ENCODE measurements at places on chromosomes 2 and 18.

GRCh38 chr18:39435996-39436395 lies 1870.4 kb upstream of the CELF4 start:
- DNase-seq, result no peak

DNA sequence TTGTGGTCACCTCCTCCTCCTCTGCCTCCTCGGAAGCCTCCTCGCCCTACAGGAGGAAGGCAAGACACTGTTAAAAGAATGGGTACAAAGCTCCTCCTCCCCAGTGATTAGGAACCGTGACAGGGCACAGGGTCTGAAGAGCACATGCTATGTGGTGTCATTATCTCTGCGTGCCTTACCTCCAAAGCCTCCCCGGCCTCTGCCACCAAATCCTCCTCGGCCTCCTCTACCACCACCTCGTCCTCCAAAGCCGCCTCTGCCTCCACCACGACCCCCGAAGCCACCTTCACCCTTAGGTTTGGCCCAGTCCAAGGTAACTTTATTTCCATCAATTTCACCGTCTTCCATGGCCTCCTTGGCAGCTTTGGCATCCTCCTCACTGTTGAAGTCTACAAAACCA lies 9.1 kb downstream of the NCL start:
- no peak for DNase-seq

GRCh38 chr2:73830871-73831401 lies 2.2 kb downstream of the STAMBP start:
- no peak for DNase-seq

- DNase-seq, result no peak
These were observed 436.7 kb downstream of the ZEB2 start for GRCh38 chr2:144083211-144083610.

DNA sequence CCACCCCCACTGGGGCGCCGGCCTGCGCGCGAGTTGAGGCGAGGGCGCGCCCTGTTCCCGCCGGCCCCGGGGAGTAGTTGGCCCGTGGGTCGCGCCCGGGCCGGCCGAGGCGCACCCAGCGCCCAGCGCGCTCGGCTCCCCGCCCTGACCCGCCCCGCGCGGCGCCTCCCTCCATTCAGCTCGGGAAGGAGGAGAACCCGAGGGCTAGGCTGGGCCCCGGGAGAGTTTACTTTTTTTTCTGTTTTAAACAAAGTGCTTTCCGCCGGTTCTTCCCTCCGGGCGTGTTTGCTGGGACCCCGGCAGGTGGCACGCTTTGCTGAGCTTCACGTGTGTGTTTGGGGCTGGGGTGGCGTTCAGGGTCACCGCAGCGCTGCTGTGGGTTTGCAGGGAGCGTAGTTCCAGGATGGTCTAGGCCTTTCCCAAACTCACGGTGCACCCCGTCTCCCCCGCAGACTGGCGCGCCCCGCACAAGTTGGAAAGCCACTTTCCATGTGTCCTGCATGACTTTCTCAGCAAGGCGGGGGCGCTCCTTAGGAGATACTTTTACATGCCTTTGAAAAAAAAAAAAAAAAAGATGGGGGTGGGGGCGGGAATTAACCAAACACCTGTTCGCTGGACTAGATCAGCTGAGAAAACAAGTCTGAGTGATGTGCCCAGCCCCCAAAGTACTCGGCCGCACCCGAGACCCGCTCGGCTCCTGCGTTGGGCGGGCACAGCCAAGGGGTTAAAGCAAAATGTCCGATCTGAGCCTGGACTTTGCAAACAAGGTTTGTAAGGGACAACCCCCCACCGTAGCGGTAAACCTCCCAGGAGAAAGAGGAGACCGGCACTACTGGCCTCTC lies 825 bp downstream of the ITGA6 start:
- no peak for DNase-seq

DNA sequence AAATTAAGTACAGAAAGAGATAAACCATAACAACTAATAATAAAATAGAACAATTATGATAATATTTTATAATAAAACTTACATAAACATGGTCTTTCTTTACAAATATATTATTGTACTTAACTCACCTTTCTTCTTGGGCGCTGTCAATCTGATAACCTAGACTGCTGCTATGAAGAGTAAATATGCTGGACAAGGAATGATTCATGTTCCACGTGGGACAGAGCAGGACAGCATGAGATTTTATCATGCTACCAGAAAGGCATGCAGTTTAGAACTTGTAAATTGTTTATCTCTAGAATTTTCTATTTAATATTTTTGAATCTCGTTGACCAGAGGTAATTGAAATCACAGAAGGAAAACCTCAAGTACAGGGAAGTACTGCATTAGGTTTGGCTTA lies 210.7 kb downstream of the ANKRD30B start:
- no peak for DNase-seq

DNA sequence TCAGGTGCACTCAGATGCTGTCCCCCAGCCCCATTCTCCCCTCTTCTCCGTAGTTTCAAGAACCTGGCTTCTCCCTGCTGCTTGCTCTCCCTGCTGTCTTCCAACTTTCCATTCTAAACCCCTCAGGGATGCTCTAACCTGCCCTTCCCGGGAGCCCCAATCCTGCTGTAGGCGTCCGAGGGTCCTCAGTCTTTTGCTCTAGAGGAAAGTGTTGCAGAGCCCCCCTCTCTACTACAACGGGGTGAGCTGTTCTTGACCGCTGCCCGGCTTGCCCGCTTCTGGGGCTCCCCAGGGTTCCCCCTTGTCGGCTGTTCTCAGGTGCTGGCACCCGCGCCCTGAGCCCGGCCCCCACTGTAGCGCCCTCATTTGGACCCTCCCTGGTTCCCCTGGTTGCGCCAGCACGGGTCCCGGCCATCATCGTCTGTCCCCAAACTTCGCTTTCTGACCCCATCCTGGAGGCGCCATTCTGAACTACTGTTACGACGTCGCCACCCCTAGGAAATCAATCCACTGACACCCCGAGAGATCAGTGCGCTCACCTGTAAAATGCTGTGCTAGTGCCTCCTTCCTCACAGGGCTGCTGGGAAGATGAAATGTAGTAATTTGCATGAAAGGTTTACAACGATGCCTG lies 31.9 kb upstream of the REG3G start:
- DNase-seq, result no peak

DNA sequence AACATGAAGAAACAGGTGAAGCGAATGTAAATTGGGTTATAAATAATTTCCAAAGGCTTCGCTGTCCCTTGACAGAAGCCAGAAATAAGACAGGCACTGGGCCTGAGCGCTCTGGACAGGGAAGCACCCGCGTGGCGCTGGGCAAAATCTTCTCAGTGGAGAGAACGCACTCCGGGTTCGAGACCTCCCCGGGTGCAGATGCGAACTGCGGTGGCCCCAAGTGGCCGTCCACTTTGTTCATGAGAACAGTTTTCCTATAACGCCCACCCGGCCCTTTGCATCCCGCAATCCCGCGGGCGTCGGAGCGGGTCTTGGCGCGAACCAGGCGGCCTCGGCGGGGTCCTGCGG lies 651 bp upstream of the DPYSL5 start:
- DNase-seq, result no peak

- no peak for DNase-seq
These were observed 363.5 kb downstream of the GRB14 start for GRCh38 chr2:164257742-164258141.

GRCh38 chr18:62371436-62371835 lies 46.3 kb downstream of the TNFRSF11A start:
- DNase-seq, result no peak

- DNase-seq, result no peak
These were observed 1.7 kb downstream of the HNRNPLL start for GRCh38 chr2:38600921-38601455.

GRCh38 chr18:7878265-7879211 lies 311.4 kb downstream of the PTPRM start:
- DNase-seq, result peak; percentile 87

Data from dermis microvascular lymphatic vessel endothelial cell (primary cell).